ENCODE measurements at places on chromosomes 5 and 9. TPM values are rescaled to one million over a fixed set of nuclear protein-coding genes. Genes with fewer than 3 reads are reported as not detected.
A peak's percentile ranks its signal among the peaks of the same experiment; 100 is the strongest.

DNA sequence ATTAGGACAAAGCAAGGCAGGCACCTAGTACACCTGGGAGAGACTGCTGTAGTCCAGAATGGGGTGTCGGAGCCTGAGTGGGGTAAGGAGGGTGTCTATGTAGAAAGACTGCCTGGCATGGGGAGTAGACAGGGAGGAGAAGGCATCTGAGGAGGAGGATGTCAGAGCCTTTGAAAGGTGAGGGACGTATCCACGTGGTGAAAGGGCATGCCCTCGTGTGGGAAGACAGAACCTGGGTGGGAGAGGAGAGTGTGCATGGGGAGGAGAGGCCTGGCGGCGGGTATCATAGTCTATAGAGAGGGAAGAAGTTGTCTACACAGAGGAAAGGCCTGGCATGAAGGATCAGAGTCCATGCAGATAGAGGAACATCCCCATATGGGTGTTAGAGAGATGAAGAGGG lies 91.8 kb downstream of the NDFIP1 start:
- no peak for DNase-seq
- no peak overlapping the region for H3K27ac ChIP-seq
- H3K4me1 ChIP-seq, result no peaks in the 10 kb centered on the region
- no peaks in the 10 kb centered on the region for H3K36me3 ChIP-seq

PHF24 gene
- 0.46 TPM for total RNA-seq

LCN1 gene
- not detected for total RNA-seq

DNA sequence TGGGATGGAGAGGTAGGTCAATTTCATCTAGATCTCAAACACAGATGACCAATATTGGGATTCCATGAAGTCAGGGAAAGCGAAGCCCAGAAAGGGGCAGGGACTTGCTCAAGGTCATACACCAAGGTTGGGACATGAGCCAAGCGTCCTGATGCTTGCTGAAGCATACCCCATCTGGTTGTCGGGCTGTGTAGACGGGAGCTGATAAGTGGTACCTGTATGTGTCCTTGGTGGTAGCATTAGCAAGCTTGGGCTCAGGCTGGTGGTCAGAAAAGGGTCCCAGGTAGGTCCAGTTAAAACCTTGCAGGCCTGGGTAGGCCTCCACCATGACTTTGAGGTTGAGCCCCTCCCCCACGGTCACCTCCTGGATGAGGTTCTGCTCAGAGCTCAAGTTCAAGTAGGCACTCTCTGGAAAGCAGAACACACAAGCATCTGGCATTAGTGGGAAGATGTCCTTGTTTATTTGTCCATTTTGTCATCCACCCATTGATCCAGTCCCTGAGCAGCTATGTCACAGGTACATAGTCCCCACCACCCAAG lies 13.2 kb downstream of the CSF1R start:
- H3K4me3 ChIP-seq, result no peak overlapping the region
- DNase-seq, result no peak
- H3K27me3 ChIP-seq, result no peaks in the 10 kb centered on the region
- no peaks in the 10 kb centered on the region for H3K4me1 ChIP-seq

SVEP1 gene
- 4.8 TPM for total RNA-seq

LMAN2 gene
- total RNA-seq, result 53.7 TPM

DNA sequence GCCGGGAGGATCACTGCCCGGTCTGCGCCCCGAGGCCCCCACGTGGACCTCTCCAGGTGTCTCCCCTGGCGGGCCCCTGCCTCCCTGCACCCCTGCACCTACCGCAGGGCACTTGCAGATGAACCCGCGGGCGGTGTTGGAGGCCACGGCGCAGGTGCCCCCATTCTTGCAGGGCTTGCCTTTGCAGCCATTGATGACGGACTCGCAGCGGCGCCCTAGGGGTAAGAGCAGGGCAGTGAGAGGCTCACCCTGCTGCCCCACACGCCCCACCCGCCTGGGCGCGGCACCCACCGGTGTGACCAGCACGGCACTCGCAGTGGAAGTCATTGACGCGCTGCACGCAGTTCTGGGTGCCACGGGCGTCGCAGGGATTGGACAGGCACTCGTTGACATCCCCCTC lies 23.6 kb upstream of the SEC16A start:
- DNase-seq, result no peak
- peaks cover 15% of the 10 kb centered on the region for H3K4me1 ChIP-seq
- no peak overlapping the region for H3K4me3 ChIP-seq

DNA sequence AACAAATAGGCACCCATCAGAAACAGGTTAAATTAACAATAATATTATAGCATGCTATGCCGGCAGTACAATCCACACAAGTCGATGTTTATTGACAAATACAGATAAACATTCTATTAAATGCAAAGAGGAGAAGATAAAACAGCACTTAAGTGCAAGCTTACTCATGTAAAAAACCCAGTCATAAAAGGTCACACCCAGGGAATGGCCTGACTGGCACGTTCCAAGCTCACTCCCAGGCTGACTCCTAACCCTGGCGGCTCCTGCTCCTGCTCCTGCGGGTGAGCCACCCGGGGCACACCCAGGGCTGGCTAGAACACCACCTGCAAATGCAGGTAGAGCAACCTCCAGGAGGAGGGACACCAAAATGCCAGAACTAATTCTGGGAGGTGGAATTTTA lies 66.9 kb downstream of the SEMA4D start:
- no peaks in the 10 kb centered on the region for H3K27me3 ChIP-seq
- H3K4me3 ChIP-seq, result no peak overlapping the region
- H3K4me1 ChIP-seq, result peaks cover 6% of the 10 kb centered on the region
- DNase-seq, result no peak
- H3K36me3 ChIP-seq, result no peaks in the 10 kb centered on the region
- H3K27ac ChIP-seq, result no peak overlapping the region

DNA sequence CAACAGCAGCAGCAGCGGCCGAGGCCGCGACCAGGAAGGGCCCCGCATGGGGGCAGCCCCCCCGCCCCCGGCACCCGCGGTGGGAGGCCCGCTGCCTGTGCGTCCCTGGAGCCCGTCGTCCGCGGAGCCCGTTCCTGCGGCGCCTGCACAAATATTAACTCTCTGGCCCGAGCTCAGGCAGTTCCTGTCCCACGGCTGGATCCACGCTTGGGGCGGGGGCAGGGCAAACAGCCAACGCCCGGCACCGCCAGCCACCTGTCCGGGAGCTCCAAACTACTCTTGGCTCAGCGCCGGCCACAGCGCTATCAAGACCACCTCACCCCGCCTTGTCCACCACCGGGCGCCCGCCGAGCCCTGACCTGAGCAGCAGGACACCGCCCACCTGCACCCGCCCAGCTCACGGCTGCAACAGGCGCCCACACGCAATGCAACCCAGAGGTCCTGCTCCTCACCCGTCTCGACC lies at the start of gene LRRC26:
TSS of gene LRRC26 (minus strand) at position 156 of the 463 bp plus-strand sequence. CDS start at position 48, 108 bp downstream.
- peak within 1 kb of the TSS; percentile 41 for H3K4me3 ChIP-seq
- no peaks in the 10 kb centered on the region for H3K36me3 ChIP-seq
- H3K27me3 ChIP-seq, result peaks cover 52% of the 10 kb centered on the region
- no peak for DNase-seq
- no peak within 1 kb of the TSS for H3K27ac ChIP-seq

GRCh38 chr5:17305017-17305416 lies 87.6 kb downstream of the BASP1 start:
- H3K27ac ChIP-seq, result no peak overlapping the region
- no peaks in the 10 kb centered on the region for H3K36me3 ChIP-seq
- no peak for DNase-seq
- H3K27me3 ChIP-seq, result no peaks in the 10 kb centered on the region
- H3K4me1 ChIP-seq, result peaks cover 28% of the 10 kb centered on the region

- H3K27me3 ChIP-seq, result peaks cover 11% of the 10 kb centered on the region
- no peaks in the 10 kb centered on the region for H3K4me1 ChIP-seq
- H3K27ac ChIP-seq, result no peak overlapping the region
- no peak for DNase-seq
- no peaks in the 10 kb centered on the region for H3K36me3 ChIP-seq
Observed at GRCh38 chr5:6525910-6526309, 77.3 kb downstream of the UBE2QL1 start.

SPATA31D4 gene
- not detected for total RNA-seq

TNC gene
- 5.9 TPM for total RNA-seq

DNA sequence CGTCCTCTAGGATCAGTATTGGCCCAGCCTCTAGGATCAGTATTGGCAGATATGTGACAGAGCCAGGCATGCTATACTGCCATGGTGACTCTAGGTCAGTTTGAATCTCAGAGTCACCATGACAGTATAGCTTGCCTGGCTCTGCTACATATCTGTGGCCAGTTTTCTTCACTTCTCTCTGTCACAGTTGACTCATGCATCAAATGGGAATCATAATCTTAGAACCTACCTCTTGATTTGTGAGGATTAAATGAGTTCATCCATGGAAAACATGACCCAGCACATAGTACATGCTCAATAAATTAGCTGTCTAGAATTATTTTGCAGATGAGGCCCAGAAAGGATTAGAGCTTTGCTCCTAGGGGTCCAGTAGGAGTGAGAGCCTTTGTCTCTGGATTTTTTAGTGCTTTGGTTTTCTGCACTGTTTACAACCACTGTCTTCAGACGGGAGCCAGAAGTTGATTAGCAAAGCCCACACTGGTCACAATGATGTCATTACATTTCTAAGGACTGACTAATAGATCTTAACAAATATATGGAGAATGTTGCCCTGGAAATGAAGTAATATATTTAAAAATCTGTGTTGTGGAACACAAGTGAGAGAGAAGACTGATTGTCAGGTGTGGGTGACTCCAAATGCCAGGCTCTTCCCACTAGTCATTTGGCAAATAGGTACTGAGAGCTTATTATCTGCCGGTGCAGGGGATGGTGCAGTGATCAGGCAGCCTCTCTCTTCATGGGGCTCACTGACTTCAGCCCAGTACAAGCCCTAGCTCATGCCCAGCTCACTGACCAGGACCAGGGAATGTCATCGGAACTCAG lies 76.0 kb downstream of the COL15A1 start:
- no peak for DNase-seq
- no peaks in the 10 kb centered on the region for H3K27me3 ChIP-seq
- no peak overlapping the region for H3K4me3 ChIP-seq
- no peaks in the 10 kb centered on the region for H3K36me3 ChIP-seq

- no peak overlapping the region for H3K27ac ChIP-seq
- no peaks in the 10 kb centered on the region for H3K27me3 ChIP-seq
- no peaks in the 10 kb centered on the region for H3K4me1 ChIP-seq
Observed at GRCh38 chr5:68149189-68149588, 66.4 kb upstream of the PIK3R1 start.
